ENCODE measurements at places on chromosomes 3 and 15.

GRCh38 chr3:150823277-150823676, 60.3 kb upstream of the SIAH2 start:
- DNase-seq, result no peak

DNA sequence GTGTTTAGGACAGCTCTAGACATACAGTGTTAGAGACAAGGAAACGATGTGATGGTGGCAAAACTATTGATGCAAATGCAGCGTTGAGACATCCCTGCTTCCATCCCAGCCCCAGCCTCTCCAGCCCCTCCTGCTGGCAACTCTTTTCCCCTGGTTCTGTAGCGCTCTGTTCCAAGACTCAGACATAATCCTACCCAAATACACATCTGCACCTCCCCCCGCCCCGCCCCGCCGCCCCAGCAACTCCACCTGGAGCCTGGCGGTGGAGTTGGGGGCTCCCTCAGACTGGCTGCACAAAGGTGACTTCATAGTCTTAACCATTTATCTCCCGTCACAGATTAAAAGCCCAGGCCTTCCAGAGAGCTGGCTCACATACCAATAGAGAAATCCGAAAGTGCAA, 7.2 kb upstream of the SEC22A start:
- no peak for DNase-seq

GRCh38 chr3:126827121-126827520, 123.1 kb downstream of the CHCHD6 start:
- no peak for DNase-seq

DNA sequence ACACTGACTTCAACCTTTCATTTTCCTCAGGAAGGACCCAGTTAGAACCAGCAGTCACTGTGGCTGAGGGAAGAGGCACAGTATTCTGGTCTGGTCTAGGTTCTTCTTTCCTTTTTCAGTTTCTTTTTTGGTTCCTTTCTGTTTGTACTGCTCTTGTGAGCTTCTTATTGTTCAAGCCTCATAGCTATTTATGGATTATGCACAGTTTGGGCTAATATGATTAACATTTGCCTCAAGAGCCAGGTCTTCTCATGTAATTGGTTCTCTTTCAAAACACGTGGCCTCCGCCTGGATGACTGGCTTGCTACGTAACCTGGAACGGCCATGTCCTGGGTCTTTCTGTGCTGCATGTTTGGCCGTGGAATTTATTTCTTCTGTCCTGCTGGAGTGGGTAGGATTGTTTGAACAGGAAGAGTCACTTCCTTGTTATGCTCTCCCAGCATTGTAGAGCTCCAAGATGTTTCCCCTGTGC, 43.3 kb downstream of the RBMS3 start:
- no peak for DNase-seq

- no peak for DNase-seq
Observed at GRCh38 chr3:125359700-125360099, 15.4 kb downstream of the ZNF148 start.

DNA sequence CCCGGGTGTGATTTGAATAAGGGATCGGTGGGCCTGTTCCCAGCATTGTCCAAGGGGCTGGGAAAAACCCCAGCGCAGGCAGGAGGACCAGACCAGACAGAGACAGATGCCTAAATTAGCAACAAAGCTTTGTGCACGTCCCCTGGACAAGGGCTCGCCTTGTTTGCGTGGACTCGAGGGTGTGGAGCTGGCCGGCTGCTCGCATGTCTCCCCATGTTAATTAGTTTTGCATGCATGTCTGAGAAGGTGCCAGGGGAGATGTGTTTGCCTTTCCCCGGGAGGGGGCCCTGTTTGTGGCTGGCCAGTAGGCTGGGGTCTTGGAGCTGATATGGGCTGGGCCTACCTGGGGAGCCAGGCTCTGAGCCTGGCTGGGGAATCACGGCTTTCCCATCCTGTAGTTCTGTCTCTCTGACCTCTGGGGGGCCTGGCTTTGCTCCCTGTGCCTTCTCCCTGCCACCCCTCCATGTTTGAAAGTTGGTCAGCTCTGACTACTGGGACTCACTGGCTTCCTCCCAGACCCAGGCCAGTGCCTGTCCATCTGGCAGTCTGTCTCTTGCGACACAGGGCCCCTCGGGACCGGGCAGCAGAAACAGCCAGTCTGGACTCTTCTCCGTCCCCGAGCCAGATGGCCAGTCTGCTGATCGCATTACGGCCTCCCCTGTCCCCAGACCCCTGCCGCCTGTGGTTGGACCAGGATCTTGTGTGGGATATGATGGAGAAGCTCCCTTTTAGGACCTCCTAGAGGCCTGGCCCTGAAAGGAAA, 55.4 kb upstream of the POLG start:
- DNase-seq, result no peak

DNA sequence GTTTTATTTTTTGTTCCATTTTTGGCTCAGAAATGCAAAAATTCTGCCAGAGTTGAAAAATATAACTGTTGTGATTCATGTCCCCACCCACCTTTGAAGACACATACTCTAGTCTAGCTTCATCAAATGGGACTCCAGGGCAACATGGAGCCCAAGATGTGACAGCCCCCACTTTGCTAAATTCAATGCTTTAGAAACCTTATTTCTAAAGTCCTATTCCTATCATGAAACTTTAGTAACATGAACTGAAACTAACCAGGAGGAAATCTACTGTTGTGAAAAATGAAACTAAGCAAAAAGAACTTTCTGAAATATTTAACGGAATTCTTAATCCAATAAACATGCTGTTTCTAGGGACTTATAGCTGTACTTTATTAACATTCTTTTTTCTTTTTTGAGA, 20.3 kb downstream of the UBP1 start:
- DNase-seq, result no peak

- DNase-seq, result no peak
Observed at GRCh38 chr15:94620632-94621031, 389.3 kb downstream of the MCTP2 start.

DNA sequence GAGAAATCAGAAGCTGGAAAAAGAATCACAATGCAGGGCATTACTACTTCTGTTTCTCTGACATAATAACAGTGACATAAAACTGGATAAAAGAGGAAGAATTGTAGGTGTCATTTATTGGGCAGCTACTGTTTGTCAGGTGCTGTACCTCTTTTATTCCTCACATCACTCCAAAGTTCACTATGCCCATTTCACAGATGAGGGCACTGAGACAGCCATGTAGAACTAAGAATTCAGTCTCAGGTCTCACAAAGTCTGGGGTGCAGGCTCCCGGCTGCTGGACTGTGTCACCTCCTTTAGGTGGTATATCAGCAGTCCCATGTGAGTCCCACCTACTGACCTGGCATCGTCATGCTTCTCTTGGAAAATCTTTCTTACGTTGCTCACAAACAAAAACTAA, 20.8 kb downstream of the TMEM212 start:
- DNase-seq, result no peak

DNA sequence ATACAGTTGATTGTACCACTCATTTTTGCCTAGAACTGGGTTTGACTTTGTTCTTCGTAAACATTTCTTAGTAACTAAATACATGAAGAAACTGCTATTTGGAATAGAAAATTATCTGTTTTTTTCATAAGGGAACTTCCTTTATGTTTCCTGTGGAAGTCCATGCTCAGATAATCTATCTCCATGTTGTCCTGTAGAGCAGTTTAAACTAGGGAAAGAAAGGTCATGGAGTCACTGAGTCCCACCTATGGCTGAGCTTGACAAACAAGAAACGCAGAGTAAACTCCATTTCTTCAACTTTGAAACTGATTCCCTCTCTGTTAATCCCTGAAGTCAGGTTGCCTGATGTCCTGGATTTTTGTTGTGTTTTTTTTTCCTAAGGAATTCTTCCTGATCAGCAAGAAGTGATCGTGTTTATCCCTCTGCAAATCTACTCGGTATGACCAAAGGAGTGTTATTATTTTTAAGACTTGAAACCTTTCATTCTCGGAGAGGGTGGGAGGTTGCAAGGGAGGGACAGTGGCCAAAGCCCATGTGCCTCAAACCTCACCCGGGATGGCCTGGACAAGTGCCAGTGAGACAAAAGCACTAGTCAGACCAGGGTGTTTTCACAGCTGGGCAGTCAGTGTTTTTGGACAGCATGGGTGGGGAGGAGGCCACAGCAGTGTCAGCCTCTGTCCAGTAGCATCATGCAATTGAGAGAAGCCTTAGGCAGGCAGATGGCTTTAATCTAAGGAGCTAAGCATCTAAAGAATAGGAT, 129.8 kb upstream of the PHLDB2 start:
- no peak for DNase-seq

DNA sequence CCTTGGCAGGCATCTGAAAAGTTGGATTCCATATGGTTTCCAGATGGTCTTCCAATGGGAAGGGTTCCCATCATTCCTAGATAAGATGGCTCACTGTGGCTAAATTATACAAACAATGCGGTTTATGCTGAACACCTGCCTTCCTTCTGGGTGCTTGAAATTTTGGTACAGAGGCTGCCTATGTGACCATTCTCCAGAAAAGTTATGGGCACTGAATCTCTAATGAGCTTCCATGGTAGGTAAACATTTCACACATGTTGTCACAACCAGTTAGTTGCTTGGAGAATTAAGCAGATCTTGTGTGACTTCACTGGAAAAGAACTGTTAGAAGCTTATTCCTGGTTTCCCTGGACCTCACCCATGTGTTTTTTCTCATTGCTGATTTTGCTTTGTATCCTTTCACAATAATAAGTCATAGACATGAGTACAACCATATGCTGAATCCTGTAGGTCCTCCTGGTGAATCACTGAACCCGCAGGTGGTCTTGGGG, 30.1 kb downstream of the PLOD2 start:
- no peak for DNase-seq

DNA sequence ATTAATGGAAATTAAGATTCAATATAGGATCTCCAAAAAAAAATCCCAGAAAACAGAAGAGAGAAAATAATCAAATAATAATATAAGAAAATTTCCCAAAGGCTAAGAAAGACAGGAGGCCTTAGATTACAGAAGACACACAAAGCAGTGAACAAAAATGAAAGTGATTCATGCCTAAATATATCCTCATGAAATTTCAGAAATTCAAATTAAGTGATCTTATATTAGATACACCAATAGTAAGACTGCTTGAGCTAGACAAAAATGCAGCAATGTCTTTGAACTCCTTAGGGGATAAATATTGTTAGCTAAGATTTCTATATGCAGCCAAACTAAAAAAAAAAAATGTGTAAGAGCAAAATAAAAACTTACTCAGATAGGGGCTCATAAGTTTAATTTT, 44.6 kb upstream of the ARPP21 start:
- DNase-seq, result no peak

- DNase-seq, result no peak
Observed at GRCh38 chr15:26038693-26039092, 175.6 kb upstream of the ATP10A start.

- no peak for DNase-seq
Observed at GRCh38 chr15:42494998-42495360, 455 bp upstream of the SNAP23 start.

DNA sequence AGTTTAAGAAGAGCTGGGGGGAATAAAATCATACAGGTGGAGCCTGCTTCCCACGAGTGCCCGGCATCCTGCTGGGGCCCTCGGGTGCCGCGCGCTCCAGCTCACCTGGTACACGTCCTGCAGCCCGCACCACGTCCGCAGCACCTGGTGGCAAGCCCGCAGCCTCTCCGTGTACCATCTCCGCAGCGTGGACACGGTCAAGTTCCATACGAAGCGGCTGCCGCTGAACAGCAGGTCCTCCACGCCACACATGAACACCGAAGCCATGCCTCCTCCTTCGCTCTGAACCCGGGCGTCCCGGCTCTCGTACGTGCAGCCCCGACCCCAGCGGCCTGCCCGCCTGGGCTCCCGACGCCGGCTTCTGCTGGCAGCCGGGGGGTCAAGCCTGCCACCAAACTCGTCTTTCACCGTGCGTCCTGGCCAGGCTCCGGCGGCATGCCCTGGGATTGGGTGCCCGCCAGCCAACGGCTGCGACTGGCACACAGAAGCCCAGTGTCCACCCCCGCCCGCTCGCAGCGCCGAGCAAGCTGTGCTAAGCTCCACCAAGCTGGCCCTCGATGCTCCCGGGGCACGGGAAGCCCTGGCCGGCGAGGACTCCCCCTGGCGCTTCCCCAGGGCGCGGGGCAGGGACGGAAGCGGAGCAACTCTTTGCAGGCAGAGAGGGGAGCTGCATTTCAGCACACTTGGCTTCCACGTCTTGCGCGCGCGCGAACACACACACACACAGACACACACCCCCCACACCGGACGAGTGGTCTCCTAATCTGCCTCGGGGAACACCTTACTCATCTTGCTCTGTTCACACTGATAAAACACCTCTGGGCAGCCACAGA, at the start of gene FRMD4B:
FRMD4B (minus strand) TSS at position 366 of the 833 bp plus-strand sequence; CDS start at position 267, 99 bp downstream.
- no peak for DNase-seq

Data from germinal center (tissue), 1 donor.